ENCODE measurements at places on chromosomes 12 and 14.

- DNase-seq: peak; percentile 3
These were observed 36.8 kb upstream of the SPTSSA start for GRCh38 chr14:34498684-34499412.

DNA sequence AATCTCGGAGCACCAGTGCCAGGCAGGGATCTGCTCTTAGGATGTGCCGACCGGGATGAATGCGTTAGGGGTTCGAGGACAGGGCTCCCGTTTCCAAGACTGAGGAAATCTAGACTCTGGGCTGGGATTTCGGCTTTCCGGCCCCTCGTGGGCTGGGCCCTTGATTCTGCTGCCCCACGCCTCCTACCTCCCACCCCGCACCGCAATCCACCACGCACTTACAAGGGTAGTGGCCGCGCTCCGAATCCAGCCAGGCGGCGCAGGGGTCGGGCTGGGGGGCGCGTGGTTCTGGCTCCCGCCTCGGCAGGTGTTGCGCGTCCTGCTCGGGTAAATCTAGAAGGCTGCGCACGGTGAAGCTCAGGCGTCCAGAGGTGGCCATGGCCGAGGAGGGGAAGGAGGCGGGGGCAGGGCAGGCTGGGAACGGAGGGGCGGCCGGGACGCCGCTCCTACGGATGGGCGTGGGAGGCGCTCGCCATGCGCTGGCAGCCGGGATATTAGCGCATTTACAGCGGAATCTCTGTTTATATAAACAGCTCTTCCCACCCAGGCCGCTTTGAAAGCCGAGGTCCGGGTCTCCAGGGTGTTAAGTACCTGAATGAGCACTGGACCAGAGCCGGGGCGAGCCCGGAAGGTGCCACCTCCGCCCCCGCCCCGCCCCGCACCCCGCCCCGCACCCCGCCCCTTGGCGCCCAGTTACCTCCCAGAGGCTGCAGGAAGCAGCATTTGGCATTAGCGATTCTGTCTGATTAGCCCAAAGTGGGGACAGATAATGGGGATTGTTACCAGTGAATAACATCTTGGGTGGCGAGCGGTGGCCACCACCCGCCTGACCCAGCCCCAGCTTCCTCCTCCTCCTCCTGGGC, at the start of gene NKX2-8:
TSS of gene NKX2-8 (minus strand) at position 604 of the 863 bp plus-strand sequence. CDS start at position 379, 225 bp downstream.
- DNase-seq: no peak

DNA sequence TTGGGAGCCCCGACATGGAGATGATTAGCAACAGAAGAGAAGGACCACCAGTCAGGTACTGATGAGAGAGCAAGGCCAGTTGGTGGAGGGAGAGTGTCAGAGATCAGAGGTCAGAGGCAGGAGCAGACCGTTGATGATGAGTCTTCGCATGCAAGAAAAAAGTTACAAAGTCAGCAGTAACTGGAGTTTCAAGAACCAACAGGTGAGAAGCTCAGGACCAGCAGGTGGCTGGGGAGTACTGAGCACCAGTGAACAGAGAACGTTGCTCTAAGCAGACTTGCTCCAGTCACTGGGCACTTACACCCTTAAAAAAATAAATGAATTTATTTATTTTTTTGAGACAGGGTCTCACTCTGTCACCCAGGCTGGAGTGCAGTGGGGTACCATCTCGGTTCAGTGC, 44.5 kb upstream of the KCNA1 start:
- DNase-seq: no peak

DNA sequence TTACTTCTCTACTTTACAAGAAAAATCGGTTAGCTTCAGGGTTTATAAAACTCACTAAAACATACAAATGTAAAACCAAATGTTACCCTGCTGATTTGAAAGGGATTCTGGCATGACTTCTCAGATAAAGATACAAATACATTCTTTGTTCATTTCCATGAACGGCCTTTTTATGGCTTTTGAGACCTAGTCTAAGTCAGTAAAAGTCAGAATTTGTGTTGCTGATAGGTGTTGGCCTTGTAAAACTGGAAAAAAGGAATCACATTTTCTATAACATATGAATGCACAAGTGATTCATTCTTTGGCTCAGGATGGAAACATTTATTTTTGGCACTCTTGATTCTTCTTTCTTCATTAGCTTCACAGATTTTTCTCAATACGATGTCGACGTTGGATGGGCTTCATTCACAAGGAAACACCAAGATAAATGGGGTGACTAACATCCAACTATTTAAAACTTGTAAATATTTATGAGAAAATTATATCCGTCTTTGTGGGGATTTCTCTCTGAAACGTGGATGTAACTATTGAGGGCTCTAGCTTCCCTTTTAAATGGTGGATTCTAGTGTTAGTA, 27.0 kb upstream of the CPM start:
- no peak for DNase-seq

DNA sequence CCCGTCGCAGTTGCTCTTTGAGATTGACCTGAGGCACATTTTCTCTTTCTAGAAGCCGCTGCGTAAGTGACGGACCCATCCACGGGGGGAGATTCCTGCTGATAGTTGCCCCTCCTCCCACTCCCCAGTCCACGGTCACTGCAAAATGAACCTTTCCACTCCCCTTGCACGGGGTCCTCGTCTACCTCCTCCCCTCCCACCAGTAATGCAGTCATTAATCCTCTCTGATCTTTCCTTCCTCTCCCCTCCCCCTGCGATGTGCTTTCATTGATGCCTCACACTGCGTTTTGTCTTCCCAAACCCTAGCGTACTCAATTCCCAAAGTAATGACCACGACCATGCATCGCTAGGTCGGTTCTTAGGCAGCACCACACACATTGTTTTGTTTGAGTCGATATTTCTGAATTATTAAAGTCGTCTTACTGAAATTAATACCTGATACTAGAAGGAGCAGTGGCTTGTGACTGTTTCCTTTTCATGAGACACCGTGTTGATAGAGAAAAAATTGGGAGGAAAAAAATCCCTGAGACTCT, 857 bp downstream of the ETNK1 start:
- peak; percentile 43 for DNase-seq

- DNase-seq: no peak
These were observed 134.0 kb downstream of the GXYLT1 start for GRCh38 chr12:42010715-42011114.

DNA sequence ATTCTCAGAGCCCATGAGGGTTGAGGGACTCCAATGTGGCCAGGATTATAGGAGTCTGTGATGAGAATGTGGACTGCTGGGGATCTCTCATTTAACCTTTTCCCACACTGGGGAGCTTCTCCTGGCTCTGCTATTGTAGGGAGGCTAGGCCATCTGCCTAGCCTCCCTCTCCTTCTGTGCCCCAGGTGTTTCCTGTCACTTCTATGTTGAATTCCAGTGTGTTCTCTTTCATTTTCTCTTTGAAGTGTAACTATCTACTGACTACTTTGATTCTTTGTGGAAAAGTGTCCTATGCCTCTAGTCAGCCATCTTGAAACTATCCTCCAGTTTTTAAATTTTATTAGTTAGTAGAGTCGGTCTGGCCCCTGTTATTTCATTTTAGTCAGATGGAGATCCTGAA, 53.4 kb upstream of the ABCD2 start:
- DNase-seq: no peak

DNA sequence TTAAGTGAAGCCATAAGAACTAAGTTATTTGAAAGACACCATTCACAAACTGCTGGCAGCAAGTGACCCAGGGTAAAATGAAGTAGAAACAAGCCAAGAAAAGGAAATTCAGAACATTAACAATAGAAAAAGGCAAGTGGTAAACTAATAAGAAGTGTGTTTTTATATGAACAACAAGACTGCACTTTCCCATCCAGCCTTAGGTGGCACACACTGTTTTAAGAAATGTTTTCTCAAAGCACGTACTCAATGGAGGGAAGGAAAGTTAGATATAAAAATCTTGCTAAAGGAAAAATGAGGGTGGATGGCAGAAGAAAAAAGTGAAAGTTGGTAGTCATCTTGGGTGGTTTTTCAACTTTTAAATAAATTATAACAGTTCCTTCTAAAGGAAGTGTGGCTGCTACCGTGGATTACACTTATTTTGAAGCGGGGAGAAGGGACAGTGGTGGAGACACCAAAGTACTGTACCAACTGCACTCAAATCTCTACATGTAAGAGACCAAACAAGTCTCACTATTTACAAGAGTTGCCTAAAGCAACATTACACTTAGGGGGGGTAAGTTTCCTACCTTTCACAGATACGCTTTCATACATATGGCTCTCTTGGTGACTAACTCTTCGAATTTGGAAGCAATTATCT, 58.8 kb downstream of the SEL1L start:
- no peak for DNase-seq
